ENCODE measurements at places on chromosomes 11 and 22. TPM values are rescaled to one million over a fixed set of nuclear protein-coding genes. Genes with fewer than 3 reads are reported as not detected.

ZNF215 gene
- 7.8 TPM for total RNA-seq

- DNase-seq, result no peak
These were observed 1.8 kb upstream of the PKNOX2 start for GRCh38 chr11:125162743-125163142.

DNA sequence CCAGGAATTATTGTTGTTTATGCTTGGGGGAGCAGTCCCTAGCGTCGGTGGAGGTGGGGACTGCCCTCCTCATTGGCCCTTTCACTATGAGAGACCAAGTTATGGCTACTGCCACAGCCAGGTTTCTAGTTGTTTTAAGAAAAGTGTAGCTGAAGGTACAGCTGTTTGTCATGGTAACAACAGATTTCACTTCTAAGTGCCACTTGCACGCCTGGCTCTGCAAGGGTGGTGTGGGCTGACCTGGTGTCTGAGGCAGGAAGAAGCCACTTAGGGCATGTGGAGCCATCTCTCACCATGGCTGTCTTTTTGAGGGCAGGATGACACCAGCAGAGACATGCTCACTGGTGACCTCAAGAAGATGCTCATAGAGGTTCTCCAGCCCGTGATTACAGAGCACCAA lies 46.3 kb upstream of the MPEG1 start:
- DNase-seq, result no peak

- DNase-seq, result no peak
These were observed 1.9 kb downstream of the TTC12 start for GRCh38 chr11:113316256-113316655.

DNA sequence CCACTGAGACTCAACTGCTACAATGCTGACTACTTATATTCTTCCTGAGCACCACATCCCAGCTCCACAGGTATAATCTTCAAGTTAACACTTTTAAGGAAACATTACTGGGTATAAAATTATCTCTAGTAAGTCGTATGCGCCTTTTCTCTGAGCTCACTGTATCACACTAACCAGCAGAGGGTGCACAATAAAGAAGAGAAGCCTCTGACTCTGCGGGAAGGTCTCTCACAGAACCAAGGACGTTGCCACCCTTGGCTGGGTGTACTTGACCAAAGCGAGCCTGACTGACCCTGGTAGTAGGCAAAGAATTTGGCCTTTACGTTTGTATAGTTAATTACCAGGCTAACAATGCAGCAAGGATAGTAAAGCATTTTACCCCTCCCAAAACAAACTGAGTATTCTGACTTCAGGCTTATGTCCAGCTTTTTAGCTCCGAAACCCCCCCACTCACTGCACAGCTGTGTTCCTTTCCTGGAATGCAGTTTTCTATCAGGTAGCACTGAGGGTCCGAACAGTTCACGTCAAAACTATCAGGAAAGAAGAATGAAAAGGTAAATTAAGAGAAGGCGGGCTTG lies at the start of gene BTBD18:
Gene BTBD18 (minus strand): TSS at position 144 of the 578 bp plus-strand sequence. CDS start 631 bp downstream, outside the sequence.
- DNase-seq, result no peak

KRTAP5-11 gene
- not detected for total RNA-seq

GRCh38 chr22:21990445-21991303 lies 8.1 kb upstream of the TOP3B start:
- no peak for DNase-seq

GRCh38 chr11:45273509-45273908 lies 12.6 kb downstream of the SYT13 start:
- no peak for DNase-seq

DNA sequence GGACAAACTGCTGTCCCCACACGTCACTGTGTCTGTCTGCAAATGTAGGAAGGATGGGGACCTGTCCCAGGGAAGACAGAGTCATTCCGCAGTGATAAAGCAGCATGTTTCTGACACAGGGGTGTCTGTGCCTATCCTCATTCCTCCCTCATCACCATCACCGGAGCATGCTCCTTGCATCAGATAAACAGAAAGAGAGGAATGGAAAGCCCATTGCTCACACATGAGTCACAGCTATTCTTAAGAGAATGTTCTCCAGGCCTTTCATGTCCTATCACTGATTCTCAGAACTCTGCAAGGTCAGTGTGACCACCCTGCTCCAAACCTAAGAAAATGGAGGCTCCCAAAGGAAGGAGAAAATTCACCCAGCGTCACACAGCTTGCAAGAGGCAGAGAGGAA lies 38.9 kb downstream of the ZNF195 start:
- no peak for DNase-seq

SSTR3 gene
- total RNA-seq, result 0.27 TPM

GRCh38 chr11:69962152-69962551 lies 116.0 kb upstream of the ANO1 start:
- DNase-seq, result no peak

DNA sequence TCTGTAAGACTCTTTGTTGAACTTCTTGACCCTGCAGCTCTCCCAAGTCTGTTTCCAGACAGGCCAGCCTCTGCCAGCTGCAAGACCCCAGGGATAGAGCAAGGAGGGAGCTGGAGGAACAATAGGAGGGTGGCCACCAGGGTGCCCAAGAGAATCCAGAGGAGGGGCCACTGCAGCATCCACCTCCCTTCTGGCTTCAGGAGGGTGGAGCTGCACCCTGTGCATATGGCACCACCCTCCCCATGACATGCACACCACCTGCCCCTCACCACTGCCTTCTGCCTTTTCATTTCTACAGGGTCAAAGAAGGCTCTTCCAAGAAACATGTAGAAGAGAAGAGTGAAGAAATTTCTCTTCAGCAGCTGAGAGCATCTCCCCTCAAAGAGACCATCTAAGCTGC lies 20.1 kb upstream of the POLA2 start:
- DNase-seq, result no peak

OR10A3 gene
- not detected for total RNA-seq

DNA sequence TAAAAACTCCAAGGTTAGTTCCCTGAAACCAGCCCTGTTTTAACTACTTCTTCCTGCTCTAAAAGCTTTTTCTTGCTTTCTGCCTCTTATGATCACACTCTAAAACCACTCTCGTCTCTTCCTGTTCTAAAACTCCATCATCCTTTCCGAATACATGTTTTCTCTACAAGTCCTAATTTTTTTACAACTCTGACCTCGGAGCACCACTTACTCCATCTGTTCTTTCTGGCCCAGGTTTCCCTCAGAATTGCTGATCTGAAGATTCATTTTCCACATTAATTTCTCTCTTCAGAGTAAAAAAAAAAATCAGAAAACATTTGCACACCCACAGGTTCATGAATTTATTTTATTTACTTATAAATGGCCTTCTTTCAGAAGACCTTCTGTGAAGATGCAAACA lies 265.7 kb upstream of the CADM1 start:
- DNase-seq, result peak; percentile 60

GRCh38 chr22:48464246-48464645 lies 1363.4 kb downstream of the BRD1 start:
- no peak for DNase-seq
